ENCODE measurements at places on chromosomes 6 and 20. TPM values are rescaled to one million over a fixed set of nuclear protein-coding genes. Genes with fewer than 3 reads are reported as not detected.

Gene AMD1
- polyA plus RNA-seq, result 57.5 TPM

DNA sequence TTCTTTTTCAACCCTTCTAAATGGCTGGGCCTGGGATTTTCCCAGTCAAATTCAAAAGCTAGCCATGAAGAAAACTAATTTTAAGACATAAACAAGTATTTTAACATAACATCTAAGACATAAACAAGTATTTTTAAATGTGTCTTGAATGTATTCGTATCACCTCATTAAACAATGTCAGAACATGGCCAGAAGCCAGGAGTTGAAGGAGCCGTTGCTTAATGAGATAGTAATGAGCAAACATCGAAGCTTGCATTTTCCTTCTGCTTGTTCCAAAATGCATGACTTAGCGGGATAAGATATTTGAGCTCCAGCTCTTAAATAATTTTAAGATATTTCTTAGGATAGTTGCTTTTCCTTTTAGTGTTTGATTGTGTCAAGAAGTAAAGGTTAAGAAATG lies 4.2 kb upstream of the RNF182 start:
- DNase-seq, result no peak

GRCh38 chr6:95517568-95517967 lies 59.8 kb upstream of the MANEA start:
- no peak for DNase-seq

- no peak for DNase-seq
These were observed 189.5 kb upstream of the FLRT3 start for GRCh38 chr20:14526891-14527290.

DNA sequence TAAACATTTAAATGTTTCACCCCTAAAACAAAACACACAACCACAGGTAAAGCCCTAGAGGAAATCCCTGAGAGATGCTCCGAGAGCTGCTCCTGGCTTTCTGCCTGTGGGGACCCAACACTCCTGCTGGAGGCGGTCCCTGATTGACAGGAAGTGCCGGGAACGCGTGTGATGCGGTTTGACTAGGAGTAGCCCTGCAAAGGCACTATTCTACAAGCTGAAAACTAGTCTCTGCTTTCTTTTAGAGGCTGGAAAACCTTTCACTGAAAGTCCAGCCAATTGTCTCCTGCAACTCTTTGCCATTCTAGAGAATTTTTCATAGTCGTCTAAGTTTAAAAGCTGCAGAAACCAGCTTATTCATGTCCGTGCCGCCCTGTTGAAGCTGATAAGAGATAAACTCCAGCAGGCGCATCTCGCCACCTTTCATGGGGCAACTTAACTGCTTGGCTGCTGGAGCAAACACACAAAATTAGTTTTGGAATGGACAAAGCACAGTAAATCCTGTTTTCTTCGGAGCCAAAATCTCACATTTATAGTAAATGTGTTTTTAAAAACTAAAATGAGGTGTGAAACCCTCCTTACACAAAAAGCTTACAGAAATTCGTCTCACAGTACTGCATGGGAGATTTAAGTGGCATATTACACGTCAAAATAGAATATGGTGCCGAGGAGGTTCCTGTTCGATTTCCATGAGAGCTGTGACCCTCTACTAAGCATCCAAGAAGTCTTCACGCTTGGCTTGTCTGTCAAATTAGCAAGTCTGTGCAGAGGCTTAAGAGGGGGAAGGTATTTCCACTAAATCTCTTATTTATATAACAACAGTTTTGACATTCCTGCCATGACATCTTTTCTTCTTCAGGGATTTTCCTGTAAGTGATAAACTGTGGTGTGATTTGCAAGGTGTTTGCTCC lies 46.9 kb downstream of the DACT2 start:
- DNase-seq, result peak; percentile 56

DNA sequence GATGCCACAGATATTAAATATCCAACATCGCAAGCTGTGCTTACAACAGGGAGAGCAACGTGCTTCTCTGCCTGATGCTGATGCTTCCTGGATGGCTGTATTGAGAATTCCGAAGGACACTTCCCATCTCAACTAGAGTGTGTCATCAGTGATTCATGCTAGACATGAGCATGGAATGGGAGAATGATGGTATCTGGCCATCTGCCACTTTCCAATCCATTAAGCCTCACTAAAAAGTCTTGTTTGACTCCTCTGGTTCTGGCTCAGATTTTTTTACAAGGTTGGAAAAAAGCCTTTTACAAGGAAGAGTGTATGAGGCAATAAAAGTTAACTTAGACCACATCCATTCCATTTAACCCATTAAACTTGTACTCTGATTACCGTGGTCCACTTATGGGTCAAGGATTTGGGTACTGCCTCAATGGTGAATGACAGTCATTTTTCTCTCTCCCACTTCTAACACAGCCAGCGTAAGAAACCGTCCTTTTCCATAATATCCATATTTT lies 265.3 kb downstream of the UST start:
- DNase-seq, result no peak

DNA sequence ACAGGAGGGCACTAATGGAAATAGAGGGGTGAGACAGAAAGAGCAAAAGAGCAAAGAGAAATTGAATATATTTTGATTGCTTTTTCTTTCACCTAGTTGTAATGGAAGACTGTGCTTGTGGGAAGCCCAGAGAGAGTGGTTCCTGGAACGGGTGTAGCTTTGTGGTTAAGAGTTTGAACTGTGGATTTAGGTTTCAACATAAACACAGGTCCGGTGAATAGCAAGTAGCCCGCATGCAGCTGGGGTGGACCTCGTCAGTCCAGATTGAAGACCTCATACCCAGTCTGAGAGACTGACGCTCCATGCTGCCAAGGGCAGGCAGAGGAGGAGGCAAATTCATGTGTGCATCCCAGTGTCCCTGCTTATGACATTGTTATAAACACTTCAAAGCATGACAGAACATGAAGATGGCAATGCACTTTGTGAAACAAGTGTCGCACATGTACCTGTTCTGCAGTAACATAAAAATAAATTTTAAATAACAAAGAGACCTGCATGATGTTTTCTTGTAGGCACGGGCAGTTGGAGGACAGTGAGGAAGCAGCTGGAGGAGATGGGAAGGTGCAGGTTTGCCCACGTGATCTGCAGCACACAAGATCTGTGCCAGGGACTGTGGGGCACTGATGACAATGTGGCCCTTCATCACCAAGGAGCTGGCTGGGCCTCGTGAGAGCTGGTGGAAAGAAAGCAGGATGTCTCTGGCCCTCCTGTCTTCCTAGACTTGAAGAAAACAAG lies 220.5 kb upstream of the SSTR4 start:
- DNase-seq, result no peak

- no peak for DNase-seq
These were observed 338.7 kb upstream of the ARID1B start for GRCh38 chr6:156438350-156438923.

Gene RSPO3
- 8.6 TPM for polyA plus RNA-seq

Gene MROH8
- 6.2 TPM for polyA plus RNA-seq

Gene ABHD16B
- polyA plus RNA-seq, result not detected

DNA sequence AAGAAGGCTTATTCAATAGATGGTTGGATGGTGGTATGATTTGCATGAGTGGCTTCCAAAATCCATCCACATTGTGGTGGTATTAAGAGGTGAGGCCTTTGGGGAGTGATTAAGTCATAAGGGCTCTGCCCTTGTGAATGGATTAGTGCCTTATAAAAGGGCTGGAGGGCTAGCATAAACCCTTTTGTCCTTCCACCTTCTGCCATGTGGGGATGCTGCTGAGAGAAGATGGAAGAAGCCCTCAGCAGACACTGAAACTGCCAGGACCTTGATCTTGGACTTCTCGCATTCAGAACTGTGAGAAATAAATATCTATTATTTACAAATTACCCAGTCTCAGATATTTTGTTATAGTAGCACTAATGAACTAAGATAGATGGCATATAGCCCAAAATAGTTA lies 27.8 kb upstream of the SRPK1 start:
- DNase-seq, result no peak

DNA sequence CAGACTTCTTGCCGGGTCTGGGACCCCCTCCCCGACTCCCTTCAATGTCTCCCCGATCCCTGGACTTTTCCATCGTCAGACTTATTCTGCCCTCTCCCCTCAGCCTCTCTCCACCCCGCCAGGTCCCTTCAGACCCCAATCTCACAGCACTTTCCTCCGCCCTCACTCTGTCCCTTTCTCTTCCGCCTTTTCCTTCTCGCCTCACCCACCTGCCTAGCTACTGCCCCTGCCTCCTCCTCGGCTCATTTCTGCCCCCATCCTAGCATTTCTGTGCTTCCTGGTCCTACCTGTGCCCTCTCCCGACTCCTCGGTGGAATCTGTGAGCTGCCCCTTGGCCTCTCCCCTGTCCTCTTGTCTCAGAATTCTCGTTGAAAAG lies 616 bp downstream of the CHMP4B start:
- DNase-seq, result no peak

DNA sequence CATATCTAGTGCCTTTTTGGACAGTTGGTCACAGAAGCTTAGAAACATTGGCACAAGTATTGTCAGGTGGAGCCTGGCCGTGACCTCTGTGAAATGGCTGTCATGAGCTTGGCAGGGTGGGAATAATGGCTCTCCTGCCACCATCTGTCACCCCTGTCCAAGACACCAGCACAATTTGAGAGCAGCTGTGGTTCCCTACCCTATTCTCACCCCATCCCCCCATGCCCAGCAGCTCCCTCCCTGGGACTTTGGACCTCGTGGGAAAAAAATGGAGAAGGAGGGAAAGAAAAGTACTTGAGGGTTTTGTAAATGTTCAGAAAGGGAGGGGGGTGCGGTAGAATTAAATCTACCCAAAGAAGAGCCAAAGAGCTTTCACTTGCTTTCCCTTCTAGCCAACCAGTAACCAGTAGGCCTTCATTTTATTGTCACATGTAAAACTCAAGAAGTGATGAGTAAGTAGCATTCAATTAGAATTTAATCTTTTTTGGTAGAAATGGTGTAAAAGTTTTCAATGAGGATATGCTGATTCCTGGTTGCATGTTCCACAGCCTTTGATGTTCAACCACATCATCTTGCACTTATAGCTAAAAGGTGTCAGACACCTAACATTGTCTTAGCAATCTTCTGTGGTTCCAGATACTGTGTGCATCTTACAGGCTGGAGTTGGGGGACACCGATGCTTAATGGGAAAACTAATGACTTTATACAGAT lies 263.5 kb upstream of the TAB2 start:
- no peak for DNase-seq

GRCh38 chr6:1502041-1502440 lies 107.7 kb upstream of the FOXC1 start:
- DNase-seq, result no peak

DNA sequence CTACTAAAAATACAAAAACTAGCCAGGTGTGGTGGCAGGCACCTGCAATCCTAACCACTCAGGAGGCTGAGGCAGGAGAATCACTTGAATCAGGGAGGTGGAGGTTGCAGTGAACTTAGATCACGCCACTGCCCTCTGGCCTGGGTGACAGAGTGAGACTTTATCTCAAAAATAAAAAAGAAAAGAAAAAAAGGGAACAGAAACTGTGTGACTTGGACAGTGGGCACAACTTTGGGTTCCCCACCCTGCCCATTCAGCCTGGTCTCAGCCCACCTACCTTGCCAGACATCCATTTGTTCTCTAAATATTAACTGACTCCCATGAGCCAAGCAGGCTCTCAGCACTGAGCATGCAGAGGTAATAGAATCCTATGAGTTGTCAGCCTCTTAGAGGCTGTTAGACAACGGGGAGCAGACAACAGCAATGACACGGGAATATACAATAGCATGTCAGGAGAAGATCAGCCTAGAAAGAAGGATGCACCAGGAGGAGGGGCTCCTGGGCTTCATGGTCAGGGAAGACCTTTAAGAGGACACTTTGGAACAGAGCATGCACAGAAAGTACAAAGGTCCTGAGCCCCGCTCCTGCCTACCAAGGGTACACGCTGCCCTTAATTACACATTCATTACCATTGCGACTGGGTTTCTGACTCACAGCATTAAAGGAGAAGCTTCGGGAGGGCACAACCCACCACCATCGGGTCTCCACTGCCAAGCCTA lies 20.0 kb downstream of the FAM209B start:
- no peak for DNase-seq

DNA sequence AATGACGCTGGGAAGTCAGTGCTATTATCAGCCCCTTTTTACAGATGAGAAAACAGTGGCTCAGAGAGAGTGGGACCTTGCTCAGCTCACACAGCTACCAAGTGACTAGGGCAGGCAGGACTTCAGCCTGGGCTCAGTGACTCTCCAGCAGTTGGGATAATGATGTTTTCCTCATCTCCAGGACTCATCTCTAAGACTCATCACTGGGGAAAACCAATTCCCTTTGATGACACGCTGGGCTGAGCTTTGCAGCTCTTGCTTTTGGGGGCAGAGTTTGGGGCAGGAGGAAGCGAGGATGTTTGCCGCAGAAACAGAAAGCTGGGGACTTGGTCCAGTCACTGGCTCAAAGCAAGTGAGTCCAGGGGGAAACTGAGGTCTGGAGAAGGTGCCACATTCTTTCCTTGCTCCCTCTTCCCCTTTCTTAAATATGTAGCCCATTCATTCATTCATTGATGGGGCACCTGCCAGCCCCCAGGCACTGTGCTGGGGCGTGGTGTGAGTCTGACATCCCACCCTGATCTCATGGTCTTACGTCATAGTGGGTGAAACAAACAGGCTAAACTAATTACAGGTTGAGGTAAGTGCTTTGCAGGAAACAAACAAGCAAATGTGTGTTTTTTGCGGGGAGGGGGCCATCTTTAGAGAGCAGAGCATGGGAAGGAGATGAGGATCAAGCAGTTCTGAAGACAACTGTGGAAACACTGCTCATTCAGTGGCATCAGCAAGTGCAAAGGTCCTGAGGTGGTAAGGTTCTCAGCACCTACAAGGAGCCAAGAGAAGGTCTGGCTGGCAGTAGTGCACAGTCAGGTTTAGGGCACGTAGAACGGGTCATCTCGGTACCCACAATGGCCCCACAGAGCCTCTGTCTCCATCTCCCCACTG lies 74.4 kb upstream of the PMEPA1 start:
- no peak for DNase-seq

DNA sequence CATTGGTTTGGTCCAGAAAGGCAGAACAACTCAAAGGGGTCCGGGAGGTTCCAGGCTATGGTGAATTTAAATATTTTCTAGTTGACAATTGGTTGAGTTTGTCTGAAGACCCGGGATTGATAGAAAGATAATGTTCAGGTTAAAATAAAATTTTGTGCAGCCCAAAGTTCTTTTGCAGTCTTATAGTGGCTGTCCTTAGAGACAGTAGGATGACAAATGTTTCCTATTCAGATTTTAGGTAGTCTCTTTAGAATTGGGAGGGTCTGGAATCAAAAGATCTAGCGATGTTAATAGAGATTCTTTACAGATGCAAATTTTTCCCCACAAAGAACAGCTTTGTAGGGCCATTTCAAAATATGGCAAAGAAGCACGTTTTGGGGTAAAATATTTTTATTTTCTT lies 109.1 kb downstream of the TULP4 start:
- DNase-seq, result no peak

GRCh38 chr6:30787954-30788353 lies 43.6 kb upstream of the IER3 start:
- DNase-seq, result no peak

Gene GATA5
- 37.6 TPM for polyA plus RNA-seq

Gene SIRPG
- polyA plus RNA-seq, result 0.23 TPM

- DNase-seq, result peak; percentile 79
These were observed 40.5 kb upstream of the OSTM1 start for GRCh38 chr6:108114841-108115597.

Gene COL12A1
- 35.9 TPM for polyA plus RNA-seq

GRCh38 chr6:134534708-134535149 lies 216.8 kb upstream of the SGK1 start:
- no peak for DNase-seq

Data from left lung (tissue), 14 donors.